Left lung (tissue), 14 donors: ENCODE measurements at places on chromosomes 5 and 9. TPM values are rescaled to one million over a fixed set of nuclear protein-coding genes. Genes with fewer than 3 reads are reported as not detected.

DNA sequence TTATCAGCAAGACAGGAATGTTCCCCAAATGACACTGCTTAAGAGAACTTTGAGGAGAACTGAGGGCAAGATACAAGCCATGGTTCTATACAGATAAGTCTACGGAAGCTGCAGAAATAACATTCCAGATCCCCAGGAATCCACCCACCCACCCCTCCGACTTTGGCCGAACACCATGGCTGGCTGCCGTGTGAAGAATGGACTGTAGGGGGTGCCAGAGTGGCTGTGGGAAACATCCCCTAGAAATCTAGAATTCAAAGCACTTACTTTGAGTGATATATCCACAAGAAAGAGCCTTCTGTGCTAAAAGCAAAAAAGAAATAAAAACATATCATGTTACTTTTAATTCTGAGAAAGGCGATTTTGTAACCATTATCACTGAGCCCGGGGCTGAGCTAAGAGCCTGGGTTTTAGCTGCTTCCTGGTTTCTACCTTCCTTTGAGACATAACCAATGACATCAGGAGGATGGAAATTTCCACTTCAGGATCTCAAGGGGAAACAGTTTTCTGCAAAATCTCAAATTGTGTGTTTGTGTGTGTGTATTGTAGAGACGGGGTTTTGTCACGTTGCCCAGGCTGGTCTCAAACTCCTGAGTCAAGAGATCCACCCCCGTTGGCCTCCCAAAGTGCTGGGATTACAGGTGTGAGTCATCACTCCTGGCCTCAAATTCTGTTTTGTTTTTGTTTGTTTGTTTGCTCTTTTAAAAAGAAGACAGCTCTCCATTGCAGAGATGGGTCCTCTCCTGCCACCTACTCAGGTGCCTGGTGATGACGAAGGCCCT is 36.4 kb downstream of the GGTA1 start:
- DNase-seq = no peak
- no peak overlapping the region for H3K4me3 ChIP-seq
- no peaks in the 10 kb centered on the region for H3K36me3 ChIP-seq

DNA sequence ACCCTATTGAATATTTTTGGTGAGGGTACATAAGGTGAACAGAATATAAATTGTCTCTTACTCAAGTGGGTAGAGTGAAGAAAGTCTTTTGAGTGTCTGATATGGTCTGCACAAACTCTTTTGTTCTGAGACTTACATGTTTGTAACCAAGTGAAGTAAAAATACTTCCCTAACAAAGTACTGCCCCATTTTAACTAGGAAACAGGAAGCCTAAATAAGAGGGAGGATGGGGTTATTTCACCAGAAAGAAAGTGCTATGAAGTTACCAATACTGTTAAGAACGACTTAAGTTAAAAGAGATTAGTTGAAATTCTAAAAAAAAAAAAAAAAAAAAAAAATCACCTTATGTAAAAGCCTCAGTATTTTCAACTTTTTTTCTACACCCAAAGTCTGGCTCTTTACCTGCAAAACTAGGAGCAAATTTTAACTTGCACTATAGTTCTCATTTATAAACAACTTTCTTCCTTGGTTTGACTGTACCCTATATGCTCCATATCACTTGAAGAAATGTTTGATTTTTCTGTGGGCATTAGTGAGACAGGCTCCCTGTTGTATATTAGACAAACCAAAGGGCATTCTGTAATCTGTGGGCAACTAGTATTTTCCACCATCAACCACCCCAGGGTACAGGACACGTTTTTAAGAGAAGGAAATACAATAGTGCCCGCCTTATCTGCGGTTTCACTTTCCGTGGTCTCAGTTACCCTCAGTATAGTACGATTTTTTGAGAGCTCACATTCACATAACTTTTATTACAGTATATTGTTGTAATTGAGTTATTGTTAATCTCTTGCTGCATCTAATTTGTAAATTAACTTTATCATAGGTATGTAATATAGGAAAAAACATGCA is 127.7 kb downstream of the NR3C1 start:
- H3K36me3 ChIP-seq = peaks cover 17% of the 10 kb centered on the region
- H3K27me3 ChIP-seq = no peaks in the 10 kb centered on the region
- DNase-seq = no peak

DNA sequence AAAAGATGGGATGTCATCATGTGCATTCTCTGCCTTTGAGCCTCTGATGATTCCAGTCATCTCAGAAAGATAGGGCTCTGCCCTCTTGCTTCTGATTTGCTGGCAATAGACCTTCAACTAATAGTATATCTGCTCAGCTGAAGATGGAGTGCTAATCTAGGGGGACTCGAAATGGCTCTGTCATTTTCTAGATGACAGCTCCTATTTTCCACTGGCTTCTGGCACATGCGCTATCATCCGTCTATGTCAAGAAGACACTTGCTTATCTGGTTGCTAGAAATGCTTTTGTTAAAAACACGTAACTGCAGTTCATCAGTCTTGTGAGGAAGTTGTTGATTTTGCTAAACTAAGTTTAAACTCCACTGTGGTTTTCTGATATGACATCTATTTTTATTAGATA is 265.5 kb upstream of the ZNF608 start:
- H3K4me1 ChIP-seq = no peaks in the 10 kb centered on the region
- H3K27me3 ChIP-seq = no peaks in the 10 kb centered on the region
- H3K4me3 ChIP-seq = no peak overlapping the region
- DNase-seq = no peak
- H3K36me3 ChIP-seq = no peaks in the 10 kb centered on the region
- H3K27ac ChIP-seq = no peak overlapping the region

DNA sequence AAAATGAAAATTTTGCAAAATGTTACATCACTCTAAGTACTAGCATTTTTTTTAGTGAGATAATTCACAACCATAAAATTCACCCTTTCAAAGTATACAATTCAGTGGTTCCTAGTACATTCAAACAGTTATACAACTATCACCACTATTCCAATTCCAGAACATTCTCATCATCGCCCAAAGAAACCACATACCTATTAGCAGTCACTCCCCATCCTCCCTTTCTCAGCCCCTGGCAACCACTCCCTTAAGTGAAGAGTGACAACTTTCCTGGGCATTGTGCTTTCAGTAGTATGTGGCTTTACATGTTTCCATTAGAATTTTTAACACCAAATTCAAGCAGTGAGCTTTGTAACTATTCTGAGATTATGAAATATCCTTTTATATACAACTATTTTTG is 81.4 kb downstream of the RASEF start:
- DNase-seq = no peak
- H3K27ac ChIP-seq = no peak overlapping the region
- H3K4me3 ChIP-seq = no peak overlapping the region
- H3K4me1 ChIP-seq = no peaks in the 10 kb centered on the region
- no peaks in the 10 kb centered on the region for H3K27me3 ChIP-seq
- H3K36me3 ChIP-seq = no peaks in the 10 kb centered on the region

- no peak for DNase-seq
- no peaks in the 10 kb centered on the region for H3K27me3 ChIP-seq
- H3K4me3 ChIP-seq = no peak overlapping the region
These were observed 33.9 kb downstream of the UNC13B start for GRCh38 chr9:35195683-35196082.

DNA sequence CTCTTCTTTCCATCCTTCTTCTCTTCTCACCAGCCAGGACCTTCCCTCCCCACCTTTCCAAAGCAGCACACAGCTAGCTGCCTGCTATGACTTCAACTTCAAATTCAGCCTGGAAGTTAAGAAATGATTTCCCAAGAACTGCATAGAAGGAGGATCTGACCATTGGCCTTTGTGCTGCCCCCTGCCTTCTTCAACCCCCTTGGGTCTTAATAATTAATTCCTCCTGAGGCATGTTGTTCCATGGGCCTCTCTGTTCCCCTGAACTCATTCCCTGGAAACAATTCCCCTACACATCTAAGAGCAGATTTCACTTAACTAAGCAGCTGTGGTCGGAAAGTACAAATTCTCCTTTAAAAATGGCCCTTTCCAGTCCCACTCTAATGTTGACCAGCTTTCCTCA is 62.4 kb downstream of the ADAMTS12 start:
- no peak overlapping the region for H3K27ac ChIP-seq
- H3K4me3 ChIP-seq = no peak overlapping the region
- DNase-seq = no peak
- no peaks in the 10 kb centered on the region for H3K27me3 ChIP-seq

DNA sequence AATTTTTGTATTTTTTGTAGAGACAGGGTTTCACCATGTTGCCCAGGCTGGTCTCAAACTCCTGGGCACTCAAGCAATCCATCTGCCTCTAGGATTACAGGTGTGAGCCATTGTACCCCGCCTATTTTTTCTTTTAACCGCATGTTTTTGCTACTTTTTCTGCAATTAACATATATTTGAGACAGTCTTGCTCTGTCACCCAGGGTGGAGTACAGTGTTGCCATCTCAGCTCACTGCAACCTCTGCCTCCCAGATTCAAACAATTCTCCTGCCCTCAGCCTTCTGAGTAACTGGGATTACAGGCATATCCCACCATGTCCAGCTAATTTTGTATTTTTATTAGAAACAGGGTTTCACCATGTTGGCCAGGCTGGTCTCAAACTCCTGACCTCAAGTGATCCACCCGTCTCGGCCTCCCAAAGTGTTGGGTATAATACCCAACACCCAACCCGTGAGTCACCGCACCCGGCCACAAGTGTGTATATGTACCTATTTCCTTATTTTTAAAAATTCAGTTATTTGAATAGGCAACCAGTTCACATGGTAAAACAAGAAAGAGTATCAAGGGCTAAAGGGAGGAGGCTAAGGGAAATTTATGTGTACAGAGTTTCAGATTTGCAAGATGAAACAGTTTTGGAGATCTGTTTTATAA is 13.3 kb downstream of the PHAX start:
- no peak overlapping the region for H3K27ac ChIP-seq
- no peak overlapping the region for H3K4me3 ChIP-seq
- H3K4me1 ChIP-seq = no peaks in the 10 kb centered on the region
- H3K27me3 ChIP-seq = no peaks in the 10 kb centered on the region
- peaks cover 77% of the 10 kb centered on the region for H3K36me3 ChIP-seq
- no peak for DNase-seq

DNA sequence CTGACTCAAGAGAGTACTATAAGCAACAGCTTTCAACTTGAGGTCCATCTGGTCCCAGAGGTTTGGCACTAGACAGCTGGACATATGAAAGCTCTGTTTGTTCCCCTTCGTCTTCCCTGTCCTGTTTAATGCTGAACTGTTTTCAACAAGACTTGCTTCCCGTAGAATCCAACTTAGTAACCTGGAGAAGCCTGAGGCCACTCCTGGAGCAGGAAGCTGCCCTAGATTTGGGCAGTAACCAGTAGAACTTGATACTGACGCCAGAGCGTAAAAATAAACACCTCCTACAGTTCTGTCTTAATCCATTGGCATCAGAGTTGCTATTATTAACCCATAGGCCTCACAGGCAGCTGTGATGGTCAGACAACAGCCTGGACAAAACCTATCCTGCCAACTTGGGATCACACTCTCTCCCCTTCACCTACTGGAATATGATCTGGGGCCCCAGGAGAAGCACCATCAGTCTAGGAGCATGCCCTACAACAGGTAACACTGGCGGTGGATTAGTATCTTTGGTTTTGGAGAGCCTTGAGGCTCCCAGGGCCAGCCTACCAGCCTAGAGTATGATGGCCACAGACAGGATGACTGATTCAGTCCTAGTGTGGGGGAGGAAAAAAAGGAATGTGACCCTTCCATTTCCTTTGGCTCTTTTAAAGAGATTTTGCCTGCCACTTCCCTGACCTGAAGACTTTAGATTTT is 29.2 kb downstream of the RUSC2 start:
- H3K27ac ChIP-seq = peak overlapping the region; percentile 64
- H3K27me3 ChIP-seq = no peaks in the 10 kb centered on the region
- H3K36me3 ChIP-seq = no peaks in the 10 kb centered on the region
- no peak overlapping the region for H3K4me3 ChIP-seq

DNA sequence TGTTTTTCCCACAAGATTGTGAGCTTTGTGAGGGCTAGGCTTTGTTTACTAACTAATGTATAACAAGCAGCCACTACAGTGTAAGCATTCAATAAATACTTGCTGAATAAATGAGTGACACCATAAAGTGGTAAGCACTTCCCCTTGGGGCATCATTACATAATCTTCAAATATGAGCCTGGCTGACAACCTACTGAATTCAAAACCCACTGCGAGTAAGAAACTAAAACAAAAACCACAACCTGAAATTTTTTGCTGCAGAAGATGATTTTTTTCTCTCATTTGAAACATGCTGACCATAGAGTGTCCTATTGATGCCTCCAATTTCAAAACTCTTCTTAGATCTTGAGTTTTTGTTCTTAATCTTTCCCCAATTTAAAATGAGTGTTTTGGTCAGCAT is 331.3 kb upstream of the CCNG1 start:
- H3K27me3 ChIP-seq = no peaks in the 10 kb centered on the region
- H3K36me3 ChIP-seq = no peaks in the 10 kb centered on the region

DNA sequence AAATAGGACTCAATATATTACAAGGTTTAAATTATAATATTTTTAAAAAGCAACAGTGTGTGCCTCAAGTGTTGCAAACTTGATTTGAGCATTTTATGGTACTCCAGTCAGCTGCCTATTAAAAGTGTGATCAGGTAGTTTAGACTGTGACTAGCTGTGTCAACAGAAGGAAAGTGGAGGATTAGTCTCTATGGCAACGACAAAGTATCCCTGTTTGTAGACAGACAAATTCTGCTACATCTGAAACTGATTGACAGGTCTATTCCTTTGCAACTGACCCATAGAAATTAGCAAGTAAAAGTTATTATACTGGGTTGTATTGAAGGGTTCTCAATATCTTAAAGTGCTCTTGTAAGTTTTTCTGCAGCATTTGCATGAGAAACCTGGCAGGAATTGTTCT is 249.8 kb upstream of the ARRDC3 start:
- H3K4me3 ChIP-seq = no peak overlapping the region
- H3K4me1 ChIP-seq = no peaks in the 10 kb centered on the region
- H3K36me3 ChIP-seq = no peaks in the 10 kb centered on the region
- no peaks in the 10 kb centered on the region for H3K27me3 ChIP-seq
- no peak overlapping the region for H3K27ac ChIP-seq

GRCh38 chr5:98722188-98722587 is 51.3 kb upstream of the RGMB start:
- H3K4me3 ChIP-seq = no peak overlapping the region
- H3K27ac ChIP-seq = no peak overlapping the region
- H3K4me1 ChIP-seq = no peaks in the 10 kb centered on the region
- no peaks in the 10 kb centered on the region for H3K36me3 ChIP-seq
- no peaks in the 10 kb centered on the region for H3K27me3 ChIP-seq

GRCh38 chr5:124065508-124065907 is 553.5 kb downstream of the CSNK1G3 start:
- no peaks in the 10 kb centered on the region for H3K27me3 ChIP-seq
- DNase-seq = no peak
- H3K4me1 ChIP-seq = peaks cover 3% of the 10 kb centered on the region
- no peaks in the 10 kb centered on the region for H3K36me3 ChIP-seq

GRCh38 chr5:135497971-135498636 is 37.7 kb downstream of the NEUROG1 start:
- no peak for DNase-seq
- no peak overlapping the region for H3K4me3 ChIP-seq
- no peaks in the 10 kb centered on the region for H3K27me3 ChIP-seq

DNA sequence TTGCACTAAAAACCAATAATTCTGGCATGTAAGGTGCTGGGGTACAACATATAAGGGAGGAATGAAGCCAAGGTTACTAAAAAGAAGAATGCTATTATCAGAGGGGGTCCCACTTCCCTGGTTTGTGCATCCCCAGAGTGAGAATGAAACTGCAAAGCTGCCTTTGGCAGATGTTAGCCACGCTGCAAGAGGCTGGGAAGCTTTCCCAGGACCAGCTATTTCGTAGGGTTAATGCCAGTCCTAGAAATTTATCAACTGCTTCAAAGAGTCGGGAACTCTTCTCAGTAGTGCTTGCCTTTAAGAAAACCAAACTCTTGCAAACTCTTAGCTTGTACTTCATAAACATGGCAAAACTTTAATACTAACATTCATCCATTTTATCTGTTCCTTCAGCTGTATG is 87.5 kb upstream of the NR5A1 start:
- H3K27ac ChIP-seq = no peak overlapping the region
- H3K36me3 ChIP-seq = no peaks in the 10 kb centered on the region
- H3K4me1 ChIP-seq = peaks cover 9% of the 10 kb centered on the region

The RABGAP1 gene
- total RNA-seq = 55.4 TPM

The ERAP2 gene
- 28.6 TPM for total RNA-seq

The NUTM2F gene
- total RNA-seq = not detected

The SLC6A7 gene
- not detected for total RNA-seq
